Activated T-cell treated with anti-CD3 and anti-CD28 coated beads, Interleukin-2, amount 50 U/mL, for 4 hours (primary cell): ENCODE measurements at places on chromosomes 4 and X.

DNA sequence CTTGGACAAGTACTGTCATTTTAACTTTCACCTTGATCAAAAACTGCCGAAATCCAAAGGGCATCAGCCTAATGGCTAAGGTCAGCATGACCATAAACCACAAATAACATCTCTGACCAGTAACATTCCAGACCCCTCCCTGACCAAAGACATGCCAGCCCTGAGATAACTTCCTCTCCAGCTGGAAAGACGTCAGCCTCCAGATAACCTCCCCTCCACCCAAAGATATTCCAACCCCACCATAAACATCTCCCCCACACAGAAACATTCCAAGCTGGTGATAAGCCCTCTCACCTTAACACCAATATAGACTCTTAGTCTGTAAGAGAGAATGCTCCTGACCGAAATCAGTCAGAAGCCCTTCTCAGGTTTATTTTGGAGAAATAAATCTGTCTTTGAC is 7.4 kb downstream of the PPP1R2C start:
- DNase-seq: no peak

- no peak for DNase-seq
These were observed 15.0 kb upstream of the AKAP17A start for GRCh38 chrX:1576201-1576992.

DNA sequence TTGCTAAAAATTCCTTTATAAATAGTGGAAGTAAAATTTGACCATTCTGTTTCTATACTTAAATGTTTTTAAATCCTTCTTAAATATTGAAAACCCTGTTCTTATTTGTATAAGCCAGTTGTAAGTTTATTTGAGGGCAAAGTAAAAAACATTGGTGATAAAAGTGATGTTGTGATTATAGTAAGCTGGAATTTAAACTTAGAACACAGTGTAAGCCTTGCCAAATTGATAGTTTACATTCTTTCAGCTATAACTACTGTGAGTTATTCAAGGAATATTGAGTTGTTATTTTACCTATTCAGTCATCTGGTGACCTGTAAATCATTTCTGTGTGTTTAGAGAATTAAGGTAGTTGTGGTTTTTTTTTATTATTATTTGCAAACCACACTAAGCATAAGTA is 9.6 kb downstream of the YY2 start:
- DNase-seq: no peak

DNA sequence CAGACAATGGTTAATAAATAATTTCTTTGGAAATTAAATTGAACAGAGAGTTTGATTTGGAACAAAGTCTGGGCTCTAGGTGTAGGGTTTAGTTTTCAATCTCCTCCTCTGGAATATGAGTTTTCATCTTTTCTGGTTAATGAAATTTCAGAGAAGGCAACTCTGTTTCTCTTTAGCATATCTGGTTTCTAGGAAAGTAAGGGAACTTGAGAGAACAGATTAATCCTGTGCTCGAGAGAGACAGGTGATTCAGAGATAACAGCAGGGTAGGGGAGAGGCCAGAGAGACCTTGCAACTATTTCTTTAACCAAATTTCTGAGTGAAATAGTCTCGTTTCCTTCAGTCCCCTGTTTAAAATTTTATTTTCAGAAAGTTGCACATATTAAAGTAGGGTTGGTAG is 275.4 kb downstream of the GALNTL6 start:
- no peak for DNase-seq

DNA sequence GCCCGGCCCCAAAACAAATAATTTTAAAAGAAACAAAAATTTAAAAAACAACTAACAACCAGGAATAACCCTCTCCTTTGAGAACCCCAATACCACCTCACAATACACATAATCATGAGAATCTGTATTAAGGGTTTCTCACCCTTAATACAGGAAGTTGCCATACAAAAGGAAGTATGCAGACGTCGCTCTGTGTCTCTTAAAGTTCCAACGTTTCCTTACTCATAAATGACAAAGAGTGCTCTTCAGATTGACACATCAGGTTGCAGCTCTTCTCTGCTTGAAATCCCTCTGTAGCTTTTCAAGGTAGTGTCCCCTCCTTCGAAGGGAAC is 73.9 kb upstream of the IRF2 start:
- DNase-seq: no peak

GRCh38 chrX:56564164-56564885 is 898 bp downstream of the UBQLN2 start:
- DNase-seq: no peak

DNA sequence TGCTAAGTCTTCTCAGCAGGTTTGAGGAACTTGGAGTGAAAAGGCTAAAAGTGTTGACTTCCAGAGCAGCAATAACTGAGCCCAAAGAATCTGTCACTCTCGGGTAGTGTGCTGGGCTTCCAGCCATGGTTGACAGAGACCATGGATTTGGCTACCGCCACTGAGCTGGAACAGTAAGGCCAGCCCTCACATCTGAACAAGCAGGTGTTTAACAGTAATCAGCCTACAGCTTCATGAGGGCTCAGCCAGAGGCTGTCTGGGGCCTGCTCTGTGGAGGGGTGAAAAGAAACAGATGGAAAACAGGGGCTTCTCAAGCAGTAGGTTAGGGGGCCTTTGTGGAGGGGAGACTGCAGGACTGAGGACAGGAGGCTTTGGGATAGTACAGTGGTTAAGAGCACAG is 14.9 kb downstream of the RASL11B start:
- no peak for DNase-seq

DNA sequence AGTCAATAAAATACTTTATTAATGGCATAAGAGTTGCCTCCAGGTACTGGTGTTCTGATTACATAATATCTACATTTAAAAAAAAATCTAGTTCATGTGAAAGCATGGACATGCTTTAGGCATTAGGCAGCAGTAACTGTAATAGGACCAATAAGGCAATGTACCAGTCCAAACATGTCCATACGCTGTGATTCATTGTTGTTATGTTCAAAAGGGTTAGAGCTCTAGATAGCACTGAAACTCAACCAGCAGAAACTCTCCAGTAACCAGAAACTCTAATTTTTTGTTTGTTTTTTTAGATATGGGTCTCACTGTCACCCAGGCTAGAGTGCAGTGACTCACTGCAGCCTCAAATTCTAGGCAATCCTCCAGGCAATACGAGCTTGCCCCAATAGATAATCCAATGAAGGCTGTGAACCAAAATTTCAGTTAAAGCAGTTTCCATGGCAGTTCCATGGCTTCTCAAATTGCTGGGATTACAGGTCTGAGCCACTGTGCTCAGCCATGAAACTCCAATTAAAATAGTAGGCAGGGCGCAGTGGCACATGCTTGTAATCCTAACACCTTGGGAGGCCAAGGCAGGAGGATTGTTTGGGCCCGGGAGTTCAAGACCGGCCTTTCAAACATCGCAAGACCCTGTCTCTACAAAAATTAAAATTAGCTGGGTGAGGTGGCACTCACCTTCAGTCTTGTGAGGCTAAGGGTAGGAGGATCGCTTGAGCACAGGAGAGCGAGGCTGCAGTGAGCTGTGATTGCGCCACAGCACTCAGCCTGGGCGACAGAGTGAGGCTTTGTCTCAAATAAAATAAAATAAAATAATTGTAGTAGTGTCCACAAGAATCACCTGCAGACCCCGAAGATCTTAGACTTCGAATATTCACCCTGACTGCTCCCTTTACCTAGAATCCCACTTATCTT is 36.3 kb downstream of the MGARP start:
- no peak for DNase-seq
